ENCODE measurements at places on chromosomes 4 and X.

DNA sequence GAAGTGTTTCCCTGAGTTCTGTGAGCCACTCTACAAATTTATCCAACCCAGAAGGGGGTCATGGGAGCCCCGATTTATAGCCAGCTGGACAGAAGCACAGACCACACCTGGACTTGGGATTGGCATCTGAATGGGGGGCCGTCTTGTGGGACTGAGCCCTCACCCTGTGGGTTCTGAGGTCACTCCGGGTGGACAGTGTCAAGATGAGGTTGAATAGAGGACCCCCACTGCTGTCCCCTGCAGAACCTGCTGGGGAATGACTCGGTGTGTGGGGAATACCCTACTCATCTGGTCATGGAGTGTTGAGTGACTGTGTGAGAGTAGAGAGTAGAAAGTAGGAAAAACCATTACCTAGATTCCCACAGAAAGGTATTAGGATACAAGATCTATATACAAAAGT is 67.5 kb downstream of the ZFYVE28 start:
- DNase-seq: no peak

GRCh38 chrX:15056044-15056443 is 182.8 kb downstream of the MOSPD2 start:
- no peak for DNase-seq

- no peak for DNase-seq
Measured at GRCh38 chrX:79159800-79160199, 15.3 kb downstream of the GPR174 start.

DNA sequence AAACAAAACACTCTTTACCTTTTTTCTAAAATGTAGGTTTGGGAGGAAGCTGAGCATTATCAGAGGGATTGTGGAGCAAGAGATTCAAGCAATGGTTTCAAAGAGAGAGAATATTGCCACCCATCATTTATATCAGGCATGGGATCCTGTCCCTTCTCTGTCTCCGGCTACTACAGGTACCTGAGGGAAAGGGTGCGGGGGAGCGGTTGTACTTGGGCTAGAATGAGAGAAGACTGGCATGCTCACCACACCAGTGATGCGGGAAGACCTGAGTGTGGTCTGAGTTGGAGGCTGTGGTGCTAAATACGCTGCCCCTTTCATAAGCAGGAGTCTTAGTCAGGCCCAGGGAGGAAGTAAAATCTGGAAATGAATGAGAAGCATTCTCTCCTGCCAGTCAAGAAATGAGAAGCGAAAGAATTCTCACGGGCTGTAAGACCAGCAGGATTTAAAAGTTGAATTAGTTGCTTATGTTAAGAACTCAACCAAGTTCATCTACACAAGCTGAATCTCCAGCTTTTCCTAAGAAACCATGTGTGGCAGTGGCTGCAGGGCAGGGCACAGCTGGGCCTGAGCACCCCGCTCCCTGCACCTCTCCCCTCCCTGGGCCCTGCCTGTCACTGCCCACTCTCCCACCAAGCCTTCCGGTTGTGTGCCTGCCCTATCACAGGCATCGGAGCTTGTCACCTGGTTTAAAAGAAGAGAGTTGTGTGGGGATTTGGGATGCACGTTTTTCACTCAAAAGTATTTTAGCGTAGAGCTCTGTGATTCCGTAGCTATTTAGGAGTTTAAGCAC is 24.8 kb upstream of the MSANTD1 start:
- DNase-seq: no peak

DNA sequence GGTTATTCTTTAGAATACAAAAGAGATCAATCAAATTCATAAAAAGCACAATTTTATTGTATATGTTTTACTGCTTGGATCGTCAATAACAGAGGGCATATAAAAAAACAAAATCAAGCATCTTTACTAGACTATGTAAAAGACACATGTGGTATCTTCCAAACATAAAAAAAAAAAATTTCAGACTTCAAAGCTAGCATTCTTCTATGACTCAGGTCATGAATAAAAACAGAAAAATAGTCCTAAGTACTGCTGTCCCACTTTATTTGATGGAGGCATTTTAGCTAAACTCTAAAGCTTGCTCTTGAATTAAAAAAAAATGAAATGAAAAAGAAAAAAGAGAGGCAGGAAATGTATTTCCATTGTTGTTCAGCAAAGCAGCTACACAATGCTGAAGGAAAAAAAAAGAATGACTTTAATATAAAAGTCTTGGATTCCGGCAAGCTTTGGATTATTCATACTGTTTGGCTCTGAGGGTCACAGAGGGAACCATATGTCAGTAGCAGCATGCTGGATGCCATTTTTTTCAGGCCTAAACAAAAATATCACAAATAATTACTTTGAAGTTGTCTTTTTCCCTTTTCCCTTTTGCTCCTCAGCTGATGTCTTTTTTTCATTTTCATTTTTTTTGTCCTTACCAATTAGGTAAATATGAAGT is 249.1 kb upstream of the DIAPH2 start:
- DNase-seq: no peak
